ENCODE measurements at places on chromosomes 1 and 21.
A peak's percentile ranks its signal among the peaks of the same experiment; 100 is the strongest.

GRCh38 chr1:156590326-156591180, 1.0 kb upstream of the NAXE start:
- no peak for DNase-seq

DNA sequence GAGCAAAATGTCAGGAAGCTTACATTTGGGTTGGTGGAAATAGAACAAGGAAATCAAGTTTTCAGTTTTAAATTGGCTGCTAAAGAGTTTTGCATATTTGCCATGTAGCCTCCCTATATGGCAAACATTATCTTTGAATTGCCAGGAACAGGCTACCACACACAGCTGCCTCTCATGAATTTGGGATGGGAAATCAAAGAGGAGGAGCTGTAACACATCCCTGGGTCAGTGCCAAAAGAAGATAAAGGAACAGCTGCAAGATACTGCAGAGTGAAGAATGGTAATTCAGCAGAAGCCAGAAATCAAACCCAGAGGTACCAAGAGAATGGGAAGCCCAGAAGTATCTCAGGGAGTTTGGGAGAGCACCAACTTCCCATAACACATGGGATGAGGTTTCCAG, 18.6 kb upstream of the RASAL2 start:
- DNase-seq: no peak

GRCh38 chr1:209600541-209600940, 17.0 kb downstream of the CAMK1G start:
- no peak for DNase-seq

GRCh38 chr21:45442276-45442675, 37.3 kb downstream of the COL18A1 start:
- no peak for DNase-seq

DNA sequence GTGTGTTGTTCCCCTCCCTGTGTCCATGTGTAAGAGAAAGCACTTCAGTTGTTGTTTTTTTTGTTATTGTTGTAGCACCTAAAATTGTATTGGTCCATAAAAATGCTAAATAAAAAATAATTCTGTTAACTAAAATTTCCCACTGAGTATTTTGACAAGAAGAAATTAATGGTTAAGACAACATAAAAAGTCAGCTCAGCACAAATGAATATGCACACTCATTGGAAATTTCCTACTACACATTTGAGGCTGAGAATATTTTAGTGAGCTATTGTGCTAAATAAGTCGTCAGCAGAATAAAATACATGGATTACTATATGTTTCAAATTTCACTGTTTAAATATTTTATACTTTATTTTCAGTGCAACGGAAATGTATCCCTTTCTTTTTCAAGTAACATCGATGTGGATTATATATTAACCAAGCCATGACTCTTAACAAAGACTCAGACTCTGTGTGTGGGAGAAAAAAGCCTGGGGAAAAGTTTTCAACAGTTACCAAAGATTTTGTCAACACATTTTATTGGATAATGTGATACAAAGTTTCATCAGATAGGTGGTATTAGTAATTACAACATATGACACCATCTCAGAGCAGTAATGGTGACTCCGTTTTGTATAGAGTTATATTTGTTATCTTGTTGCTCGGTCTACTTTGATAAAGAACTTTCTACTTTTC, 63.4 kb downstream of the LYPLAL1 start:
- no peak for DNase-seq

GRCh38 chr21:38664315-38664714, 141.4 kb upstream of the ETS2 start:
- DNase-seq: no peak

- no peak for DNase-seq
Observed at GRCh38 chr21:43890042-43890441, 25.0 kb downstream of the AGPAT3 start.

- DNase-seq: no peak
Observed at GRCh38 chr1:199551967-199552565, 475.4 kb upstream of the NR5A2 start.

- DNase-seq: no peak
Observed at GRCh38 chr1:203282720-203283542, 22.4 kb upstream of the BTG2 start.

GRCh38 chr1:110898734-110899457, 25.9 kb downstream of the CD53 start:
- no peak for DNase-seq

DNA sequence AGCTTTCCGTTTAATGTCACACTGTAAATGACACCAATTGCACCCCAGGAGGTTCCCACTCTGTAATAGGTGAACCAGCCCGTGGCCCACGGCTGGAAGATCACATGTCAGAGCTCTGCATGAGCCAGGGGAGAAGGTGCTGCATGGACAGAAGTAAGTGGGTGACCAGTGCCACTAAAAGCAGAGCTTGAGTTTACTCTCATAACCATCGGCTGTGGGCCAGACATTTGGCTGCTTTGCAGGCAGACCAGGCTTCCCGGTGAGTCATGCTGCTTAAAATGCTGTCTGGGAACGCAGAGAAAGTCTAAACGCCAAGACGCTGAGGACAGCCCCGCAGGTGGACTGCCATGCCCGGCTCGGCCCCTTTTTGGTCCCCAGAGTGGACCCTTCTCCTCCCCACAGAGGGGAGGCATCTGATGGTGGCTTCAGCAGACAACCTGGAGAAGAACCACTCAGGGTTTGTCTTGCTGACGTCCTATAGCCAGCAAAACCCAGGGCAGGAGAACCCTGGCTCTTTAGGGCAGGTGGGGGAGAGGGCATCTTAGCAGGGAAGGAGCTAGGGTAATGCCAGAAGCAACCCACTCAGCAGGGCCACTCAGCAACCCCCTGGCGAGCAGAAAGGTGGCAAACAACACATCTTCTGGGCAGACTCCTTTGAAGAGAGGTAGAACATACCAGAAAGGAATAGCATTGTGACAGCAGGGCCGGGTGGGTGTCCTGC, 7.3 kb downstream of the KIAA2013 start:
- no peak for DNase-seq

- no peak for DNase-seq
Observed at GRCh38 chr1:200991097-200991614, 32.4 kb downstream of the KIF21B start.

- no peak for DNase-seq
Observed at GRCh38 chr1:214801191-214801590, 198.2 kb downstream of the CENPF start.

DNA sequence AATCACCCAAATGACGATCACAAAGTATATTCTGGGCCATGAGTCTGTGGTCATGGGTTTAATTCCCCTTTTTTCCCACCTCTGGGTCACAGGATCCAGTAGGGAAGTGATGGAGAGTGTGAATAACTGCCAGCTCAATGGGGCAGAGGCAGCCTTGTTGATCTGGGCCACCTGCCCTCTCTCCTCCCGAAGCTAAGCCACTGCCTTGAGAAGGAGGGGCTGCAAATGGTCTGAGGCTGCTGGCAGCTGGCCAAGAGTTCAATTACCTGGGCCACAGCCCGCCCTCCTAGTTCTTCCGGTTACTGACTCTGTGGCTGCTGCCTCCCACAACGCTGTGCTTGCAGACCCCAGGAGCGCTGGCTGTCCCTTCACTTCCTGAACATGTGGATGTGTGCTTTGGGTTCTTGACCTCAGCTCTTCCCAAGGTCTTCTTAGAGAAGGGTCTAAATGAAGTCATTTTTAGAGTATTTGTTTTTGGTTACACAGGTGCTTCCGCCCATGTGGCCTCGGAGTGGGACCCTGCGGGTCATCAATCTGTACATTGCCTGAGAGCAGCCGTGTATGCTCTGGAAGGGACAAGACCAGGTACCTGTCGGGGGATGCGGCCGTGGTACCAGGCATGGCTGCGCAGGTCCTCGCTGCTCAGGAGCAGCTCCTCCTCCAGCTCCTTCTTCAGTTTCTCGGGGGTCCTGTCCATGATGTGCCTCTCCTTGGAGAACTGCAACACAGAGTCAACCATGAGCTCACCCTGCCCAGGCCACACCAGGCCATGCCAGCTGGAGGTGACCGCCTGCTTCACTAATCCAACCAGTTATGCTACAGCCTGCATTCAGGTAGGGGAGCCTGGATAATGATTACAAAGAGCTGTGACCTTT, 89.7 kb downstream of the BCAR3 start:
- DNase-seq: no peak

DNA sequence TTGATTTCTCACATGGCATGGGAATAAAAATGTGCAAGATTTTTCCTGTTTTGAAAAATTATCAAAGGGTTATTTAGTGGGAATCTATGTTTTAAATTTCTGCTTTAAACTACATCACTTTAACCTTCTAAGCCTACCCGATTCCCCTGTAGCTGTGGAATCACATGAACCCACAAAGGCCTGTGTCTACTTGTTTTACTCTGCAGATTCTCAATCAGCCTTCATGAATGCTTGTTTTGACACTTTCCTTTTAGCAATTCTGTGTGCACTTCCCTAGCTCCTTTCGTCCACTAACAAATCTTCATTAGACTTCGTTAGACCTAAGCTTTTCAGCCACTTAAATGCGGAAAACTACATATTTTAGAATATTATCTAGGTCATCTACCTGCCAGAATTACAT, 56.0 kb upstream of the C1orf21 start:
- DNase-seq: no peak

- no peak for DNase-seq
Observed at GRCh38 chr1:25017436-25018109, 87.5 kb upstream of the RUNX3 start.

DNA sequence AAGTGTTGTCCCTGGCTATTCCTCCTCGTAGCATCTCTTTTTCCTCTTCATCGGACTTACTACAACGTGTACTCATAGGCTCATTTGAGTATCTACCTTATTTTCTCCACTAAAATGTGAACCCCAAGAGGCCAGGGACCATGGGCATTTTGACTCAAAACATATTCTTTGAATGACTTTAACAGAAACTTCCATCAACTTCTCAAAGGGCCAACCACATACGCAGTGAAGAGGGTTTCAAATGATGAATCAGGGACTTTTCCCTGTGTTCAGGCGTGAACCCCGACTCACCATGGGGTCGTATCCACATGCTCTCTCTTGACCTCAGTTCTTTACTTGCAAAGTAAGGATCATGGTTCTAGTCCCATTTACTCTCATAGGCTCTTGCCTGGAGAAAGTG, 20.2 kb upstream of the GPR137B start:
- DNase-seq: no peak

DNA sequence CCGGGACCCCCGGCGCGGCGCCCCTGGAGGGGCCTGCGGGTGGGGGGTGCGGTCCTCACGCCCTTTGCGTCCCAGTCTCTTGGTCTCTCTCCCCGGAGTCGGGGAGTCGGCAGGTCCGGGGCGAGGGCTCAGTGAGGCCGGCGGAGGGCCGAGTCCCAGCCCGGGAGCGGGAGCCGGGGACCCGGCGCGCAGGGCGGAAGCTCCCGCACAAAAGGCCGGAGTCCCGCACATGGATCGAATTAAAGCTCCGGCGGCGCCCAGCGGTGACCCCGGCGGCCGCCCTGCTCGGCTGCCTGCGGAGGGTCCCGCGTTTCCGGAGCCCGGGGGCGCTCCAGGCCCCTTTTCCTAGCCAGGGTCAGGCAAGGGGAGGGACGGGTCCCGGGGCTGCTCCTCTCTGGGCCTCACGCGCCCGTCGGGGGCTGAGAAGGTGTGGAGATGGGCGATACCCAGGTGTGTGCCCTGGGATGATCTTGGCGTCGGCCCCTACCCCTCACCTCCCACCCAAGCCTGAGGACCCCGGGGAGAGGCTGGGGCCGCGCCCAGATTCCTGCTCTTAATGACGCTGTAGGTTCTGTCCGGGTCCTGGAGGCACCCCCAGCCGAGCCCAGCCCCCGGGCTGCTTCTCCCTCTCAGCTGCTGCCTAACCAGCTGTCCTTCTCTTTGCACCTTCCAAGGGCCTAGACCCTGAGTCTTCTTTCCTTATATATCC, 512 bp downstream of the FBLIM1 start:
- no peak for DNase-seq

DNA sequence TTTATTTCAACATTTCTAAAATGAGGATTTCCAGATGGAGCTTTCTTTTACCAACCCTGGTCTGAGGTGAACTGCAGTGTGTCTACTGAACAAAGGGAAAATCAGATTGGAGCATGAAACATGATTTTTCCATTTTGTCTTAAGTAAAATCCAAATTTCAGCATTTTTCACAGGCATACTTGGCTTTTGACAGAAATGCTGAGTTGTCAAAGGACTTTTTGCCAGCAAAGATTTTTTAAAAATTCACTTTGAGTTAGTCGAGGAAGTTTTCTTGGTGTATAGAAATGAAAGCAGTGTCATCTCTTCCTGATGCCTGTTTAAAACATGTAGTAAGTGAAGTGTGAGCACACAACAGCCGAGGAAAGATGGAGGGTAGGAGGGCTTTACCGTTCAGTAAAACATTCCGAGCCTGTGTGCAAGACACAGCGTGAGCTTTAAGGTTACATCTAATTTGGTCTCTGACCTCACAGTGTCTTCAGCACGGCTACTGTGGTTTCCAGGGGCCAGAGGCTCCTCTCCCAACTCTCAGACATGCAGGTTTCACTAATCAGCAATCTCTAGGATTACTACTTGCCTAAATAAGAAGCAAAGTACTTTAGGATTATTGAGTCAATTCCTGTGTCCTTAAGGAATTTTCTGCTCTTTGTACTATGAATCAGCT, 45.9 kb downstream of the SAMD13 start:
- no peak for DNase-seq

- no peak for DNase-seq
Observed at GRCh38 chr1:30374400-30375070, 348.9 kb downstream of the MATN1 start.

DNA sequence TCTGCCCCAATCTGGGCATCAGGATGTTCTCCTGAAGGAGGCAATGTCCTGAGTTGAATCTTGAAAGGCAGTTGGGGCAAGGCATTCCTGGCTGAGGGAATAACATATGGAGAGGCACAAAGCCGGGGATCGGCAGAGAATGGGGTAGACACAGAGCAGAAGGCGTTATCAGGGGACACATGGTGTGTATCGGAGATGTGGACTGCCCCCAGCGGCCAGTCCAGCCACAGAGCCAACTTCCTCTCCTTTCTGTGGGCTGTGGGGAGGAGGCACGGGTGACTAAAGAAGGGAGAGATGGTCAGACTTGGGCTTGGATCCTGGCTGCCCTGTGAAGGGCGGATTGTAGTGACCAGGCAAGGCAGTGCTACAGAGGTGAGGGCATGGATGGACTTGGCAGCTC, 32.1 kb downstream of the FOXD2 start:
- no peak for DNase-seq

GRCh38 chr21:24395320-24395923, 1211.9 kb downstream of the MRPL39 start:
- no peak for DNase-seq

- peak; percentile 19 for DNase-seq
Observed at GRCh38 chr1:26723013-26723991, 27.5 kb downstream of the ARID1A start.

Measured in stimulated activated CD4-positive, alpha-beta T cell treated with anti-CD3 and anti-CD28 coated beads, Interleukin-15, amount 100 ng/mL, for 1 hour (primary cell).